ENCODE measurements at places on chromosomes 12 and 14. TPM values are rescaled to one million over a fixed set of nuclear protein-coding genes. Genes with fewer than 3 reads are reported as not detected.
A peak's percentile ranks its signal among the peaks of the same experiment; 100 is the strongest.

- no peak for DNase-seq
- H3K27me3 ChIP-seq = no peaks in the 10 kb centered on the region
- H3K27ac ChIP-seq = no peak overlapping the region
- no peaks in the 10 kb centered on the region for H3K36me3 ChIP-seq
- no peak overlapping the region for H3K4me3 ChIP-seq
- H3K4me1 ChIP-seq = peaks cover 7% of the 10 kb centered on the region
Observed at GRCh38 chr14:65482757-65483438, 70.4 kb downstream of the FUT8 start.

NEUROD4 gene
- not detected for total RNA-seq

GRCh38 chr14:31660728-31661127, 99.5 kb downstream of the NUBPL start:
- H3K4me3 ChIP-seq = no peak overlapping the region
- H3K27ac ChIP-seq = no peak overlapping the region
- no peak for DNase-seq
- H3K4me1 ChIP-seq = no peaks in the 10 kb centered on the region

KLHL28 gene
- 7.3 TPM for total RNA-seq

DNA sequence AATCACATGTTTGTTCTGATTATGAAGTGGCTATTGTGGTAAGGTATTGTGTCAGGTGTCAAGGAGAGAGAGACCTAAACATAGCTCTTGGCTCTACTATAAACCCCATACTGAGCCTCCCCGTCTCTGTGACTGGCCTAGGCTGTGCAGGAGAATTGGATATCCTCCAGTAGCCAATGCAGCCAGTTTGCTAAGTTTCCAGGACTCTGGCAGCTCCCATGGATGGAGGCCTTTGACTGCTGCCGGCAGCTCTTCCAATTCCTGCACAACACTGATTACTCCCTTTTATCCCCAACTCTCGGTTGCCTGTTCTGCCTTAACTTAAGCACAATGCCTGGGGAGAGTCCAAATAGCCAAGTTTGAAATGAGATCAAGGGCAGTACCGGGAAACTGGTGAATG, 59.3 kb downstream of the ABCC9 start:
- H3K27ac ChIP-seq = no peak overlapping the region
- H3K4me1 ChIP-seq = no peaks in the 10 kb centered on the region
- no peak overlapping the region for H3K4me3 ChIP-seq
- no peaks in the 10 kb centered on the region for H3K36me3 ChIP-seq

GRCh38 chr12:2410496-2410895, 357.7 kb downstream of the CACNA1C start:
- no peaks in the 10 kb centered on the region for H3K36me3 ChIP-seq
- no peak overlapping the region for H3K27ac ChIP-seq
- no peak for DNase-seq
- no peaks in the 10 kb centered on the region for H3K4me1 ChIP-seq
- no peaks in the 10 kb centered on the region for H3K27me3 ChIP-seq

HOXC11 gene
- total RNA-seq = not detected

GRCh38 chr14:31360919-31361662, 59.3 kb downstream of the HEATR5A start:
- no peak overlapping the region for H3K4me3 ChIP-seq
- peak overlapping the region; percentile 68 for H3K27ac ChIP-seq
- no peaks in the 10 kb centered on the region for H3K36me3 ChIP-seq
- peaks cover 28% of the 10 kb centered on the region for H3K4me1 ChIP-seq
- DNase-seq = peak; percentile 22

GRCh38 chr14:54681811-54682261, 114.9 kb downstream of the SAMD4A start:
- no peaks in the 10 kb centered on the region for H3K27me3 ChIP-seq
- DNase-seq = peak; percentile 45
- H3K4me3 ChIP-seq = no peak overlapping the region
- H3K4me1 ChIP-seq = peaks cover 66% of the 10 kb centered on the region
- H3K27ac ChIP-seq = peak overlapping the region; percentile 95
- H3K36me3 ChIP-seq = peaks cover 2% of the 10 kb centered on the region

GRCh38 chr14:77186911-77187648, 5.5 kb downstream of the TMEM63C start:
- H3K27me3 ChIP-seq = peaks cover 16% of the 10 kb centered on the region
- H3K36me3 ChIP-seq = no peaks in the 10 kb centered on the region
- no peaks in the 10 kb centered on the region for H3K4me1 ChIP-seq
- no peak overlapping the region for H3K4me3 ChIP-seq
- no peak for DNase-seq
- no peak overlapping the region for H3K27ac ChIP-seq
